ENCODE measurements at places on chromosomes 4 and X.

DNA sequence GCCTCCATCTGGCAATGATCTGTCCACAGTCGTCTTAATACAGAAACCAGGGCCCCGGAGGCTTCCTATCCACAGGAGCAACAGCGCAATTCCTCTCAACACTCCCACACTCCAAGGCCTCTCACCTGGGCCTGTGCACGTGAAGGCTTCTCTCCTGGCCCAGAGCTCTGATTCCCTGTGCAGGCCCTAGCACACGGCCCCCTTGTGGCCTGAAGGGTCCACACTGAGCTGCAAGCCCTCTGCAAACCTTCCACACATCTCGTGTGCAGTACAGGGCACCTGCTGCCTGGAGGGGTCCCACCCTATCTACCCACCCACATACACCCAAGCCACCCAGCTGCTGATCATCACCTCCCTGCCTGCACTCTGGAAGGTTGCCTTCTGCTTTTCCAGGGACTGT lies 150.1 kb upstream of the NUDT10 start:
- no peak for DNase-seq

DNA sequence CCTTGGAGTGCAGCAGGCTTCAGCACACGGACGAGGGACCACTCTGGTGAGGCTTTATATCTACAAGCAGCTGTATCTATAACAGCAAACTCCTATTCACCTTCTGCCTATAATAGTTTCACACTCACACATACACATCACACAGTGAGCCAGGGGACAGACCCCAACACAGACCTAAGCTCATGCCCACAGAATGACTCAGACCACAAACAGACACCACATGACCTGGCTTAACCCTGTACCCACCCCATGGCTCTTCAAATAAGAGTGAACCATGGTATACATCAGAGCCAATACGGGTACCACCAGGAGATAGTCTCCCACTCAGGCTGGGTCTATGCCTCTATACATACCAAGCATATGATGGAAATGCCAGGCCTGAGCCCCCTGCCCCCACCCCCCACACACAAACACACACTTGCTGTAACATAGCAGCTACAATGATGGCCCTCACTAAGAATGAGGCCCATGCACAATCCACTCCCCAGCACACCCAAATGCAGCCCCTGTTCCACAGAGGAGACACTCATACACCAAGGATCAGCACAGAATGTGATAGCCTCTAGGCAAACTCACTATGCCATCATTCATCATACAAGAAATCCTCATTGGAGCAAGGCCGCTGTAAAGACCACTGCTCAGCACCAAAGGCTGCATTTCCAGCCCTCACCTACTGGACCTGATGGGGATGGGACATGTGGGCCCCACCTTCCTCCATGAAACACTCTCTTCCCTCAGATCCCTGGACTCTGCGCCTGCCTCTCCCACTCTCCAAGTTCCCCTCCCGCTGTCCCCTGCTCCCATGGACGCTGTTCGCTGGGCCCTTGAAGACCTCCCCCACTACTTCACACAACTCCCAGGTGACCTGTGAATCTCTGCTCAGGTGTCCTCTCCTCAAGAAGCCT lies 62.1 kb upstream of the XIAP start:
- DNase-seq = no peak

GRCh38 chrX:154412468-154412867 lies 1.1 kb downstream of the TAFAZZIN start:
- DNase-seq = no peak

DNA sequence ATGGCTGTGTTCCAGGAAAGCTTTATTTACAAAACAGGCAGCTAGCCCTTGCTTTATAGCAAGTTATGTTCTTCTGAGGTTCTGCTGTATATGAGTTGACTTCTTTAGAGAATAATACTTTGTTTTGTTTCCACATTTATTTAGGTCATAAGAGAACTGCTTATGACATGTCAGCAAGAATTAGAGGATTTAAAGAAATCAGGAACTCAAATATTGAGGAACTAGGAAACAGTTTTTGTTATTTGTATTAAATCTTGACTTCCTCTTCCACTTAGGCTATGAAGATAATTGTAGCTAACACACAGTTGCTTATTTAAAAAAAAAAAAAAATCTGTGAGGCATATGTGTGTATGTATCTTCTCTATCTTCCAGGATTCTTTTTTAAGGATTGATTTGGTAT lies 14.3 kb downstream of the ZRSR2 start:
- no peak for DNase-seq

DNA sequence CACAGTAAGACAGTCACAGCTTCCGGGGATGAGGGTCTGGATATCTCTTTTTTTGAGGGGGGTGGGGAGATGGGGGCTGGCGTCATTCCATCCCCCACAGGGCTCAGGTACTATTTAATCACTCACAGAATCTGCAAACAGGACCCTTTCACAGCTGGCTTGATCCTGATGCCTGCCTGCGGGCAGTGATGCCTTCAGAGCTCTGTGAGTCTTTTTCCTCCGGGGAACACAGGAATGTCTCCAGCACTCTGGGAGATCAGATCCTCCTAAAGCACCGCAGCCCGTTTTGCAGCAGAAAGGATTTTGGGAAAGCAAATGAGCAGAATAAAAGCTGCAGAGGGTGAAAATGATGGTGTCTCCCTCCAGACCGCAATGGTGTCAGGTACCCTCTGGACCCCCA lies 13.2 kb upstream of the SHOX start:
- DNase-seq = no peak

GRCh38 chr4:182886205-182886604 lies 31.0 kb downstream of the DCTD start:
- no peak for DNase-seq

GRCh38 chrX:42869011-42869410 lies 91.0 kb upstream of the PPP1R2C start:
- no peak for DNase-seq

DNA sequence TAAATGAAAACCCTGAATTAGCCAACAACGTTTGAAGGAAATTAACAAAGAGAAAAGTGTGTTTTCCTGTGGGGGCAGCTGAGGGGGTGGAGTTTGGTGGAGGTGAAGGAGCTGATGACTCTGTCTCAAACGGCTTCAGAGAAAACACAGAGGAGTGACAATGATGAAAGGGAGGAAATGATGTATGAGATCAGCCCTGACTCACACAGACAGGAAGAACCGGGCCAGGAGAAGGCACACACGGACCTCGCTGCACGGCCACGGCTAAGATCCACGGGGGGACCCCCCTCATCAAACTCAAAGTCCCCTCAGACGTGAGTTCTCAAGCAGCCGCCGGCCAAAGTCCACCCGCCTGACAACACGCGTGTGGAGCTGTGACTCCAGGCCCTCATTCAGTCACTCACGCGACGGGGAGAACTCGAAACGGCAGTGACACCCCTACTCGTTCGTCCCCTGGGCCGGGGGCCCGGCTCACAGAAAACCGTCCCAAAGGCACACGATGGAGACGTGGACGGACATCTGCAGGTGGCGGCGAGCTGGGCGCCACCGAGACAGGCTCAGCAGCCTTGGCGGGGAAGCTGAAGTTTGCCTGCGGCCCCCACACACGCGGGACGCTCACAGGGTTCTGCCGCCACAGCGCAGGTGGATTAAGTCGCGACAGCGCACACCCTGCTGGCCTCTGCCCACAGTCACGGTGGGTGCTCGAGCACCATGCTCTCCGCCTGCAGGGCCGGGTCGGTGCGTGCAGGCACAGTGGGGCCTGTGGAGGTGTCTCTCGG lies 28.8 kb downstream of the PPP2R3B start:
- no peak for DNase-seq

- DNase-seq = no peak
Measured at GRCh38 chr4:55447831-55448230, 52.1 kb downstream of the TMEM165 start.

All from NCI-H748 treated with DMSO at 0.1 percent for 48 hours (cell line).